ENCODE measurements at places on chromosomes 13 and 19.

- no peak for DNase-seq
These were observed 8.7 kb downstream of the SHKBP1 start for GRCh38 chr19:40585241-40585981.

- peak; percentile 46 for DNase-seq
These were observed 16.3 kb downstream of the CILP2 start for GRCh38 chr19:19554074-19555023.

DNA sequence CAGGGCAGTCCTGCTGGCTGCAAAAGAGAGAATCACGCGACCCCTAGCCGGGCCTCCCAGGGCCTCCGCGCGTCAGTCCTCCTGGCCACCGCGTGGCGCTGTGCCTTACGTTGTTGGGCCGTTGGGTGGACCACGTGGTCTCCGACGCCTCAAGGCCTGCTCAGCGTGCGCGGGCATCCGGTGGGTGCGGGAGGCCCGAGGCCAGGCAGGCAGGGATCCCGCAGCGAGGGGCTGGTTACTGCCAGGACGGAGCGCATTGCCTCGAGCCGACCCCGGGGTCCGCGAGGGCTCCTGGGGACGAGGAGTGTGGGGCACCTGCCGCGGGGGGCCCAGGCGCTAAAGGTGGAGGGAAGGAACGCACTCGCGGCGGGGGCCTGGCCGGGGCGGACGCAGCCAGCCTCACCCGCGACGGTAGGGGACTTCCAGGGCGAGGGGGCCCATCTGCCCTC, at the start of gene TDRD12:
TSS of gene TDRD12 (plus strand) at position 157 of the 449 bp plus-strand sequence. CDS start 306 bp downstream, outside the sequence.
- no peak for DNase-seq

DNA sequence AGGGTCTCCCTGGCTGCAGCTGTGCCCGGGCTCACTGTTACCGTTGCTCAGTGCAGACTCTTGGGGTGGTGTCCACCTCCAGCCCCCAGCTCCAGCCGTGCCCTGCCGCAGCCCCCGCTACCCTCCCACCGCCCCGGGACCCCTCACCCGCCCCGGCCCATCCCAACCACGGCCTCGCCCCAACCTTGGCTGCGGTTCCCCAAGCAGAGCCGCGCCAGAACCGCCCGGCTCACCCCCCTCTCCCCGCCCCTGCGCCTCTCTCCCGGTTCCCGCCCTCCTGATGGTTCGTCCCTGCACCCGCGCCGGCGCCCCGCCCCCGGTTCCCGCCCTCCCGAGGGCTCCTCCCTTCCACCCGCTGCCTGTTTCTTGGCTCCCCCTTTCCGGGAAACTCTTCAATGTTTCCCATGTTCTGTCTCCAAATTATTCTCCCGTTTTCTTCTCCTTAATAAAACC, 40.3 kb downstream of the ANKRD10 start:
- DNase-seq = peak; percentile 43

GRCh38 chr13:98749501-98749900, 3.0 kb downstream of the SLC15A1 start:
- DNase-seq = no peak

DNA sequence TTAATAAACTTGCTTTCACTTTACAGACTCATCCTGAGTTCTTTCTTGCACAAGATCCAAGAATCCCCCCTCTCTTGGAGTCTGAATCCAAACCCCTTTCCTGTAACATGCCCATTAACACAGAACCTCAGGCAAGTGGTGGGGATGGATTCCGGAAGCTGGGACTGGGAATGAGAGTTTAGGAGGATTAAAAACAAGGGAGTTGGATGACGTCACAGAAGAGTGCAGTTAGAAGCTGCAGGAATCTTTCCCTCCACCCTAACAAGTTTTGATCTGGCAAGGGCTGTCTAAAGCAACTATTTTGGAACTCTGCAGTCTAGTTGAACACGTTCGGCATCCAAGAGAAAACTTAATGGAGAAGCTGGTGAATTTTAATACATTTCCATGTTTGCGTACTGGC, 48.2 kb upstream of the PEPD start:
- DNase-seq = no peak

- no peak for DNase-seq
These were observed 161.7 kb downstream of the TEX29 start for GRCh38 chr13:111482126-111482525.

GRCh38 chr19:11480715-11481533, at the start of gene ELAVL3:
Gene ELAVL3, minus strand, starts transcription at chr19:11481046. Its CDS starts 438 bp downstream, at chr19:11480608.
- no peak for DNase-seq

GRCh38 chr19:3095441-3096191, 1.5 kb downstream of the GNA11 start:
- DNase-seq = peak; percentile 10

DNA sequence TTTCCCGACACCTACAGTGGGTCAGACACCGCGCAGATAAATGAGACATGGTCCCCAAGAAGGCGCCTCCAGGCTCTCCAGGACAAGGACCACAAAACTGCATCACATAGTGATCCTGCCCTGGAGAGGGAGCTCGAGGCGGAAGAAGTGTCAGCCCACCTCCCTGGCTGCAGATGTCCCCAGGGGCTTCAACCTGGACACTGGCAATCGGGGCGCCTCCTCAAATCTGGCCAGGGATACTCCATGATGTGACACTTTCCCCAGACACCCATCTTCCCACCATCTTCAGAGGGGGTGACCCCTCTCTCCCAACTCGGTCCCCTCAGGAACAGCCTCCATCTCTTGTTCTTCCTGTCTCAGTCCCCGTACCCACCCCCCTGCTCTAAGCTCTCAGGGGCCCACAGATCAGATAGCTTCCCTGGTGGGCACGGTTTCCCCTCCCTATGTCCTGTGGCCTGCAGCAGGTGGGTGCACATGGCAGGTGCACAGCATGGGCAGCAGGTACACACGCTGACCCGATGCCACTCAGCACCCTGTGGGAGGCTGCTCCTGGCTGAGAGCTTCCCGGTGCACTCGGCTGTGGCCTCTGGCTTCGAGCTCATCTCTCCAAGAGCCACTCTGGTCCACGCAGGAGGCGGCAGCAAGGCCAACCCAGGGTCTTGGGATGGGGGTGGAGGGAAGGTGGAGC, 61.2 kb downstream of the PEPD start:
- DNase-seq = no peak

DNA sequence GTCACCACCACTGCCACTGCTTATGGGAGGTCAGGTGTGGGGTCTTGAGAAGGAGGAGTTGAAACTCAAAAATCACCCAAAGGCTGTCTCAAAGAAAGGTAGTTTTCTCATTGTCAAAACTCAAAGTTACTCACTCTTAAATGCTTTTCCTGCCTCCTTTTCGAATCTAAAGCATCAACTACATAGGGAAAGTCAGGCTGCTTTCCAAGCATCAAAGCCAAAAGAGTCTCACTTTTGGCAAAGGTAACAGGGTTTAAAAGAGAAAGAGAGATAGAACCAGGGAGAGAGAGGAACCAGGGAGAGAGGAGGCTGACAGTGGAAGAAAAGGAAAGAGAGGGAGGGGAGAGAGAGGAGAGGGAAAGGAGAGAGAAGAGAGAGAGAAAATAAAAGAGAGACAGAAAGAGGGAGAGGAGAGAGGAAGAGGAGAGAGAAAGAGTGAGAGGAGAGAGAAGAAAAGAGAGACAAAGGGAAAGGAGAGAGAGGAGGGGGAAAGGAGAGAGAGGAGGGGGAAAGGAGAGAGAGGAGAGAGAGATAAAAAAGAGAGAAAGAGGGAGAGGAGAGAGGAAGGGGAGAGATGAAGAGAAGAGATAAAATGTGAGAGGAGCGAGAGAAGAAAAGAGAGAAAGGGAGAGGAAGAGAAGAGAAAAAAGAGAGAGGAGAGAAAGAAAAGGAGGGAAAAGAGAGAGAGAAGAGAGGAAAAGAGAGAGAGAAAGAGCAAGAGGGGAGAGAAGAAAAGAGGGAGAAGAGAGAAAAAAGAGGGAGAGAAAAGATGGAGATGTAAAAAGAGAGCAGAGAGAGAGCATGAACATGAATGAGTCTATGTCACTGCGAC, 262.0 kb upstream of the TSHZ3 start:
- no peak for DNase-seq

GRCh38 chr13:100091391-100091790, 2.5 kb downstream of the PCCA start:
- DNase-seq = no peak

DNA sequence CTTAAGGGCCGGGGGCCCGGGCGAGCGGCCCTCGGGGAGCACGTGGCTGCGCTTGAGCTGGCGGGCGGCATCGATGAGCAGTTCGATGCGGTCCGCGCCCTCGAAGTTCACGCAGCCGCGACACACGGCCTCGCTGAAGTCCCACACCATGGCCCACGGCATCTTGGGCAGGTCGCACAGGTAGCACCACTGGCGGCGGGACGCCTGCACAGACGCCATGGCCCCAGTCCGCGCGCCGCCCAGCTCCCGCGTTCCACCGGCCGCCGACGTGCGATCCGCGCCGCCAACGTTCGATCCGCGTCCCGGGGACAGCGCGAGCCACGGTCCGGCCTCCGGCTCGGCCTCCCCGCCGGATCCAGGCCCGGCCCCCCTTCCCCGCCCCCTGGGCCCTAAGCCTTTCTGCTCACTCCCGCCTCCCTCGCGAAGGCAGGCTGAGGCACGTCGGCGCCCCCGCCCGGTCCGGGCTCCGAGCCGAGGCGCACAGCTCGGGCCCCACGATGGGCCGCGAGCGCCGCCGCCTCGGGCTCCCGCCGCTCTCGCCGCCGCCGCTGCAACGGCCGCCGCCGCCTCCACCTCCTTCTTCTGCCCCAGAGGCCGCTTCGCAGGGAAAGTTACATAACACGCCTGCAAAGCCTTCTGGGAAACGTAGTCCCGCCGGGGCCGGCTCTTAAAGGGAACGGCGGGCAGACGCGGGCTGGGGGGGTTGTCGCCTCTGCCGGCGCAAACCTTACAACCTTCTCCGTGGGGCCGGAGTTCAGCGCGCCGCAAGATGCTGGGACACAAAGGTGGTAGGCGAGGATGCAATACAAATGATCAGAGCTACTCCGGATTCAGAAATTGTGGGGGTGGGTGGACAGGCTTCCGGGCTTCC, at the start of gene IRF2BP1:
TSS of gene IRF2BP1 (minus strand) at position 586 of the 871 bp plus-strand sequence. CDS start at position 219, 367 bp downstream.
- peak; percentile 82 for DNase-seq

- no peak for DNase-seq
These were observed 147.5 kb downstream of the VWA8 start for GRCh38 chr13:41813426-41813825.

DNA sequence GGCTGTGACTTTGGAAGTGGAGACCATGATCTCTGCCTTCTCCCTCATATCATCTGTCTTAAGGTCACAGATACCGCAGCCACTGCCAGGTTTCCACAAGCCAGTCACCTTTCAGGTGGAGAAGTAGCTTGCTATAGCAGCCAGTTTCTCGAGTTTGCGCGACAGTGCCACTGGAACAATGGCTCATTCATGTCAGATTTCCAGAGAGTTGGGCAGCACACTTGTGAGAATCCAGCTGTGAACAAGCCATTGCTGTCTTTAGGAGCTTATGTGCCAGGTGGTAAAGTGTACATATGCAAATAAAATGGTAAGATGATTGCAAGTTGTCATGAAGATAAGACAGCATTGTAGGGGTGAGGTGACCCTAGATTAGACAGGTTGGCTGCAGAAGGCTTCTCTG, 22.3 kb downstream of the GARRE1 start:
- DNase-seq = peak; percentile 97

- DNase-seq = peak; percentile 71
These were observed 5.0 kb downstream of the SOX1 start for GRCh38 chr13:112071723-112072533.

DNA sequence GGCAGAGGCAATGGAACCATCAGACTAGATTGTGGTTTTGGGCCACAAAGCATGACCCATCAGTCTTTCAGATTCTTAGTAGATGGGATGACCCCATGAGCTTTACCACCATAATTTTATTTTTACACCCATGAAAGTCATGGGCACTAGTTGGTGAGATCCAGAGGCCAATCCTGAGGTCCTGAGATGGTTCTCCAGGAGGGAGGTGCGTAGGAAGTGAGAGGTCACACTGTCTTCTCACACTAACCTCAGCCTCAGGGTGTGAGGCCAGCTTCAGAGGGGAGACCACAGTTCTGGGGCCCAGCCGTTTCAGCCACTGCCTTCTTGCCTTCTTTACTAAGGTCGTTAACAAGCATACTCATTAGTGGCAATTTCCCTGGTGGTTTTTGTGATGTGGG, 106.4 kb downstream of the AKAP11 start:
- DNase-seq = no peak

GRCh38 chr19:47641891-47642485, 33.1 kb downstream of the BICRA start:
- no peak for DNase-seq

- no peak for DNase-seq
These were observed 1.2 kb downstream of the KLF2 start for GRCh38 chr19:16325641-16326400.

GRCh38 chr19:18865973-18866799, 29.8 kb downstream of the CERS1 start:
- no peak for DNase-seq

DNA sequence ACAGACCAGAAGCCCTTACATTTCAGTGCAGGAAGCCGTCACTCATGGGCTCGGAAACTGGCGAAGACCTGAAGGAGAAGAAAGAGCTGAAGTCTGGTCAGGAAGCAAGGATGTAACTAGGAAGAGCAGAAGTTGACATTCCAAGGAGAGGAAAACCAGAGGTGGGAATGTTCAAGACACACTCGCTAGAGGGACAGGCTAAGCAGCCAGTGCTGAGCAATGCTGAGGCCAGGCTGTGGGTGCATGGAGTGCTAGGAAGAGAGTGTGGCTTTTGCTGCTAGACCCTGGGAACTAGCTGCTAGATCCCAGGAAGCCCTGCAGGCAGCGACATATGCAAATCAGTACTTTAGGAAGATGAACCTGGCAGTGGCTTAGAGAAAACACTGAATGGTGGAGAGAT, 12.1 kb upstream of the URAD start:
- DNase-seq = peak; percentile 70

DNA sequence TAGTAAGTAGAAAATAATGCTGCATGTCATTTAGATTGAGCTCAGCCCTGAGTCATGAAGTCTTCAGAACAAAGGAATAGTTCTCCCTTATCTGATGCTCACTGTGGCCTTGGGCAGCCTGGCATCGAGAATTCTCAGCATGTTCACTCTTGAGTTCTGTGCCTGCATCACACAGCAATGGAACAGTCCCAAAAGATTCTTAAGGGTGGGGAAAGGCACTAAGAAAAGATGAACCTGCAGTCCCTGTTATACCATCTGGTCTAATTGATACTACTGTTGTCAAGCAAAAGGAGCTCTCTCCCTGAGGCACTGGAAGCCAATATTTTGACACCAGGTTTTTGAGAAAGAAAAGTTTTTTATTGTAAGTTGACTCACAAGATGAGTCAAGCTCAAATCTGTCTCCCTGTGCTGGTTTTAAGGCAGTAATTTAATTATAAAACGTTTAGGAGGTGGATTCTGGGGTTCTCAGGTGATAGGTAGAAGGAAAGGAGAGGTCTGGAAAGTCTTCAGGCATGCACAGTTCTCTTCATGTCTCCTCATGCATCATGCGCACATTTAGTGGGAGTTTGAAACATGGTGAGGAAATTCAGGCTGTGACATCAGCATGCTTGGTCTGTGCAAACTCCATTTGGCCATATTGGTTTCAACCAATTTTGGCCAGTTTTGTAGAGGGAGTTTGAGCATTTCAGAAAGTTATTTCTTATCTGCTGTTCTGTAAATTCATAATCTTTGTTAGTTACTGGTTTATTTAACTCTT, 38.1 kb upstream of the ZNF766 start:
- DNase-seq = no peak

- no peak for DNase-seq
These were observed 4.0 kb downstream of the ZNF554 start for GRCh38 chr19:2823646-2824045.

Measured in NCI-H526 (cell line).